Naive thymus-derived CD8-positive, alpha-beta T cell (primary cell): ENCODE measurements at places on chromosomes 3 and 15.

- DNase-seq, result no peak
Observed at GRCh38 chr3:84967767-84968581, 9.2 kb downstream of the CADM2 start.

GRCh38 chr15:92883163-92883875 lies 16.8 kb upstream of the CHD2 start:
- DNase-seq, result peak; percentile 48

GRCh38 chr3:174957081-174957480 lies 97.9 kb downstream of the NAALADL2 start:
- no peak for DNase-seq

DNA sequence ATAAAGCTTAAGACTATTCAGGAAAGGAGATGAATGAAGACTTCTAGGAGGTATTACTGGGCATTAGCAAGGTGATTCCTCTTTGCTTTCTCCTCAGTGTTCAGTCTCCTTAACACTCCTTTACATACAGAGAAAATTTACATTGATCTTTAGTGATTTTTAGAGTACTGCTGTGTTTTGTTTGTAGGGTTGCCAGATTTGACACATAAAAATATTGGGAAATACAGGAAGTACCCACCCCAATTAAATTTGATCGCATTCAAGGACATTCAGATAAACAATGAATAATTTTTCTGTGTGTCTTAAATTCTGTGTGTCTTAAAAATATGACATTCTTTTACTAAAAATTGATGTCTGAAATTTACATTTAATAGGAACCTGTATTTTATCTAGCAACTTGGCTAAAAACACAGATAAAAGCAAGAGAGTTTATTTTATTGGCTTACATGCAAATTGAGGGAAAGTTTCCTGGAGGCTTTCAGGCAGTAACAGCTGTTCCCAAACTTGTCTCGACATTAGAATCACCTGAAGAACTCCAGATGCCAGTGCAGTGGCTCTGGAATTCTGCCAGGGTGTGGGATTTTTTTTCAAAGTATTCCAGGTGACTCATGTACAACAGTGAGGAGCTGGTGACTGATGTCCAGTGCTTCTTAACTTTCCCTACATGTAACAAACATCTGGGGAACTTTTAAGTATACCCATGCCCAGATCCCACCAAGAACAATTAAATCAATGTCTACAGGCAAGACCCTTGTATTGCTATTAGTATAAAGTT lies 23.4 kb upstream of the PLOD2 start:
- no peak for DNase-seq

DNA sequence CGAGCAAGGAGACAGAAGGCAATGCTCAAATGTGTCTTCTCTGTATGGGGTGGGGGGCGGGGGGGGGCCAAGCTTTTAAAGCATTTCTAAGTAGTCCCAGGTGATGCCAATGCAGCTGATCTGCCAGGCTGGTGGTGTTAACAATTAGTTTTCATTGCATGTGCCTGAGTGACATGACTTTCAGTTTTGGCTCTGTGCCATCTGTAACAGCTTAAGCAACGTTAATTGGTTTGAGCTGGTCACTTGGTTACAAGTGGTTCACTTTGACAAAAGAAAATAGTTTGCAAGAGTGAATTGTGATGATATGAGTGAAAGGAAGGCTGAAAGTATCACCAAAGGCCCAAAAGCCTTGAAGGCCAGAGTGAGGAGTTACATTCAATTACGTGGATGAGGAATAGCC lies 26.4 kb upstream of the LRIG1 start:
- DNase-seq, result no peak
